ENCODE measurements at places on chromosomes 3 and 15. TPM values are rescaled to one million over a fixed set of nuclear protein-coding genes. Genes with fewer than 3 reads are reported as not detected.

Gene ASB14
- total RNA-seq: not detected

Gene ABCF3
- total RNA-seq: 81.5 TPM

Gene IMP3
- 119 TPM for total RNA-seq

Gene MYZAP
- total RNA-seq: not detected

Gene PRR20G
- total RNA-seq: not detected

Gene NCEH1
- total RNA-seq: 53.1 TPM

Gene MYL3
- not detected for total RNA-seq
